NAMALWA (cell line): ENCODE measurements at places on chromosomes 13 and 19.

DNA sequence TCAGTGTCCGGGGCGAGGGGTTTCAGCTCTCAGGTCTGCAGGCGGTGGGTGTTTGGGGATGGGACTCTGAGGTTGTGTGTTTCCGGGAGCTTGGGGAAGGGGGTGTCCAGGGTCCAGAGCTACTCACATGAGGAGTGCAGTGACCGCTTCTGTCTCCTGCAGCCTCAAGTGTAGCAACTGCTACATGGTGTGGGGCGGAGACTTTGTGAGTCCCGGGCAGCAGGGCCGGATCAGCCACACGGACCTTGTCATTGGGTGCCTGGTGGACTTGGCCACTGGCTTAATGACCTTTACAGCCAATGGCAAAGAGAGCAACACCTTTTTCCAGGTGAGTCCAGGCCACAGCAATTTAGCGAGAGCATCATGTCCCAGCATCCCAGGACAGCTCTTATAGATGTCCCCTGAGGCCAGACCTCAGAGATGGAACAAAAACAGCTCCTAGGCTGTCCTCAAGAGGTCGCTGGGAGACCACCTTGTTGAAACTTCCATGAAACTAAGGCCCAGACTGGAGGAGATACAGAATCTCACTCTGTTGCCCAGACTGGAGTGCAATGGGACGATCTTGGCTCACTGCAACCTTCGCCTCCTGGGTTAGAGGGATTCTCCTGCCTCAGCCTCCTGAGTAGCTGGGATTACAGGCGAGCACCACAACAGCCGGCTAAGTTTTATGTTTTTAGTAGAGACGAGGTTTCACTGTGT is 44.9 kb downstream of the RYR1 start:
- peak; percentile 59 for DNase-seq

DNA sequence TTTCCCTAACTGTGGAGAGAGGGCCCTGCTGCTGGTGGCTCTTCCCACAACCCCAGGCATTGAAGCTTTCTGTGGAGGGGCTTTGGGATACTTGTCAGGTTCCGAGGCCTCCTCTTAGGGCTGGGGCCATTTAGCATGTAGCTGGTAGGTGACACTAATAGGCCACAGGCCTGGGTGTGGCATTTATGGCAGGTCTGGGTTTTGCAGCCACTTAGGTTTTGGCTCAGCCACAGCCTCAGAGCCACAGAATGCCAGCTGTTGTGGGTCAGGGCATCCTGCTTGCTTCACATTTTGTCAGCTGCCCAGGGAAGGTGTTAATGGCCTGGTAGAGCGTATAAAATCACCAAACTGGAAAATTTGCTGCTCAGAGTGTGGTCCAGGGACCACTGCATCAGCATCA is 15.7 kb downstream of the FAM124A start:
- no peak for DNase-seq

DNA sequence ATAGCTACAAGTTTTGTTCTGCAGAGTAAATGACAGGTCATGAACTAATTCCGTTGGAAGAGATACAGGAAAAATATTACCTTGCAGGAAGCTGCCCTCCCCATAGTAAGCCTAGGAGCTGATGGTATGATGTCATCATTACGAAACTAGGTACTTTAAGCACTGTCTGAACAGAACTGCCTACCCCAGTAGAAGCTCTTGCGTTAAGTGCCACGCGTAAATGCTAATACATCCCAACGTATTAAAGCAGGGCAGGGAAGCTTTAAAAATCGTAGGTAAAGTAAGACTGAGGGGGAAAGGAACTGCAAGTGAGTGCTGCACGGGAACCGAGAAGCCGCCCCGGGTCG is 572 bp downstream of the UGGT2 start:
- DNase-seq: peak; percentile 71

- peak; percentile 86 for DNase-seq
These were observed 218.9 kb upstream of the EDNRB start for GRCh38 chr13:78137404-78138142.

- DNase-seq: peak; percentile 75
These were observed 399.0 kb downstream of the PCDH9 start for GRCh38 chr13:66830940-66831716.

- no peak for DNase-seq
These were observed 587 bp downstream of the S1PR4 start for GRCh38 chr19:3178973-3179738.

DNA sequence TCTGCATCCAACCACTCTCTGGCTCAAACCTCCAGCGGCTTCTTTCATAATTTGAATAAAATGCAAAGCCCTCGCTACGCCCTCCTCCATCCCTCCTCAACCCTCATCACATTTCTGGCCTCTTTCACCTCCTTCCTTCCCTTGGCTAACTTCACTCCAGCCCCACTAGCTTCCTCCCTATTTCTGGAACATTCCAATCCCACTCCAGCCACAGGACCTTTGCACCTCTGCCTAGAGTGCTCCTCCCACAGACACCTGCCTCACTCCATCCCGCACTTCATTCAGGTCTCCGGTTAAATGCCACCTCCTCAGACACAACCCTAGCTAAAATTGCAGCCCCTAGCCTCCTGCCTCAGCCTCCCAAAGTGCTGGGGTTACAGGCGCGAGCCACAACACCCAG is 7.9 kb upstream of the DPF1 start:
- DNase-seq: no peak

GRCh38 chr13:105806628-105806920 is 728.9 kb downstream of the EFNB2 start:
- no peak for DNase-seq
